ENCODE measurements at places on chromosomes 3 and 15.

DNA sequence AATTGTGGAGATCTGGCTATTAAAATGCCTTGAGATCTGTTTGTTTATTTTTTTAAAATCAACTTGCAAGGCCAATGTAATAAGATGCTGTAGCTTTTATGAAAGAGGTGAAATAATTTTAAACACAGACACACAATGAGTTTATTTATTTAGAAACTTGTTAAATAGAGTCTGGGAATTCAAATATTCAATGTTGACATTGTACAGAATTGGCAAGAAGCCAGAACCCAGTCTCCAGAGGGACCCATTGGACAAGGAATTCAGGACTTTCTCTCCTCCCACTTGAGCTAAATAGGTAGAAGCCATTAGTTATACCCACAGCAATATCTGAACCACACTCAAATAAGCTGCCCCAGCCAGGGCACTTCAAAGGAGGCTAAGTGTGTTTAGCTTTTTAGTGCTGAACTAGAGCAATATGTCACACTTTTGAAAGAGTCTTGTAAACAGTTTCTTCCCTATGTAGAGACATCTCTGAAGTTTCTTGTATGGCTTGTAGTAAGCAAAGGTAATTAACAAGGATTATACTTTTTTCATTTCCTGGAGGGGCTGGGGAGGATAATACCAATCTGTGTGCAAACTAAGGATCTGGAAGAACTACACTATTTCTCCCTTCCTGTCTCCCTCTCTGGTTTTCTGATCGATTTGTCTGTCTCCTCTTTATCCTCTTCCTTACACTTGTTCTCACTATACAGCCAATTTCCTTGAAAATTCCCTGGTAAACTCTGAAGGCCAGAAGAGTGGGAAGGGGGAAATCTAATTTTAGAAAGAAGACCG is 6.0 kb downstream of the MECOM start:
- no peak for DNase-seq

DNA sequence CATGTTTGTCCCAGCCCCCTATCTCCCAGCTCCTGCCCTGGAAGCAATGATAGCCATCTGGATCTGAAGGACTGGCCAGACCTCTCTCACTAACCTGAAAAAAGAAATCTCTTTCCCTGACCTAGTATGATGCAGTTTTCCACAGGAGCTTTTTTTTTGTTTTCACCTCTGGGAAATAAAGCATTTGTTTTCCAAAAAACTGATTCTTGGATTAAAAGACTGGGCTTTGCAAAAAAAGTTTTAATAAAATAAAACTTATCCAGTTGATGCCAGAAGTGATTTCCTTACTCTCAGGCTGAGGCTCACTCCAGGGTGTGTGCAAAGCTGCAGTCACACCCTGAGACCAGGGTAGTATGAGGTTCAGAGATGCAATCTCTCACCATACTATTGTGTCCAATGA is 104.0 kb downstream of the RYK start:
- no peak for DNase-seq

DNA sequence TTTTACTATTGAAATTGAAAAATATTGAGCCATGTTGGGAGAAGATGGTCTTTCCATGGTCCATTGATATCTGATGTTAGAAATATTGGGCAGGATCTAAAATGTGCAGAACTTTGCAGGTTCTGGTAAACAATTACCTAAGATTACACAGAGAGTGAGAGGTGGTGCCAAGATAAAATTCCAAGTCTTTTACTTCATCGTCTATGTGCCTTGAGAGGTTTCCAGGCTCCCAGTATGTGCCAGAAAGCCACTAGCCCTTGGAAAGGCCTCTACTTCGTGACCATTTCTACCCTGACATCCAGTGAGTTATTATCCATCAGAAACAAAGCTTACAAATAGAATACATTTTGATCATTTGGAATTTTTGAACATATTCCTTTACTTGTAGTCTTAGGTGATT is 27.6 kb downstream of the CD200 start:
- DNase-seq, result no peak

DNA sequence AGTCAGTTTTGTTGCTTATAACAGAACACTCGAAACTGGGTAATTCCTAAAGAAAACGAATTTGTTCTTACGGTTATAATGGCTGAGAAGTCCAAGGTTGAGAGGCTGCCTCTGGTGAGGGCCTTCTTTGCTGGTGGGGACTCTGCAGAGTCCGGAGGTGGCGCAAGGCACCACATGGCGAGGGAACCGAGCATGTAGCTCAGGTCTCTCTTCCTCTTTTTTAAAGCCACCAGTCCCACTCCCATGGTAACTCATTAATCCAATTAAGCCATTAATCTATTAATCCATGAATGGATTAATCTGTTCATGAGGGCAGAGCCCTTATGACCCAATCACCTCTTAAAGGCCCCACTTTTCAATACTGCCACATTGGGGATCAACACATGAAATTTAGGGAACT is 50.0 kb downstream of the ROPN1B start:
- DNase-seq, result no peak

Data from stimulated activated CD8-positive, alpha-beta memory T cell treated with anti-CD3 and anti-CD28 coated beads, Interleukin-7, amount 100 ng/mL, for 48 hours (primary cell).